ENCODE measurements at places on chromosomes 2 and 18.

GRCh38 chr2:20634507-20635112 is 16.3 kb downstream of the HS1BP3 start:
- DNase-seq, result no peak

- no peak for DNase-seq
Observed at GRCh38 chr2:99106913-99107312, 34.6 kb upstream of the C2orf15 start.

DNA sequence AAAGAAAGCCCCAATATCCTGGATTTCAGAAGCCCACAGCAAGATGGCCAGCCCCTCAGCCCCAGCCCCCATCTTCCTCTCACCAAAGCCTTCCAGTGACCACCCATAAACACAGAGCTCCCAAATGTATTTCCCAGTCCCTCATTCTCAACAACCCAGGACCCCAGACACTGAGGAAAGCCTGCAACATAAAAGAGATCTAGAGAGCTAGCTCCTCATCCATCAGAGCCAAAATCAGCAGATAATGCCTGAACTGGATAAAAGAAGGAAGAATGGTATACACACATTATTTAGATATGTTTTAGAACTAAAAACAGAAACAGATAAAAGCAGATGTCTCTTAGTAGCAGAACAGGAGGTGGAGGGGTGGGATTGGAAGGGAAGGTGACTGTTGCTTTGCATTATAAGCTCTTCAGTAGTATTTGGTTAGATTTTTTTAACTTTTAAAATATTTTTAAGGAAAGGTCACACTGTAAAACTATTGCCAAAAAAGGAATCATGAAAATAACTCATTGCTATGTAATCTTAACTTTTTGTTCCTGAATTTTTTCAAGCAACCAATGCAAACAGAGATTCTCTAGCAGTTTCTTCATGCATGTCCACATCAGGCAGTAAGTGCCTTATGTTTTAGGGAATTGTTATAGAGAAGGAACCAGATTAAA is 144.2 kb upstream of the PKDCC start:
- DNase-seq, result no peak

GRCh38 chr2:229257985-229258384 is 13.1 kb downstream of the PID1 start:
- DNase-seq, result no peak
